Thymus (tissue), 14 donors: ENCODE measurements at places on chromosomes 4 and X. TPM values are rescaled to one million over a fixed set of nuclear protein-coding genes. Genes with fewer than 3 reads are reported as not detected.

BTC gene
- 1.0 TPM for polyA plus RNA-seq

ASB12 gene
- polyA plus RNA-seq = 0.18 TPM

MND1 gene
- polyA plus RNA-seq = 13.2 TPM

FHL1 gene
- 88.1 TPM for polyA plus RNA-seq

CYSLTR1 gene
- polyA plus RNA-seq = 4.7 TPM

CPLX1 gene
- polyA plus RNA-seq = 7.9 TPM

IL1RAPL1 gene
- 0.02 TPM for polyA plus RNA-seq

ARHGAP10 gene
- polyA plus RNA-seq = 13.4 TPM

NAP1L2 gene
- polyA plus RNA-seq = 3.2 TPM

MID2 gene
- 1.4 TPM for polyA plus RNA-seq

- H3K36me3 ChIP-seq = no peaks in the 10 kb centered on the region
- H3K4me1 ChIP-seq = no peaks in the 10 kb centered on the region
- H3K27me3 ChIP-seq = no peaks in the 10 kb centered on the region
- no peak overlapping the region for H3K27ac ChIP-seq
- DNase-seq = no peak
Observed at GRCh38 chr4:89353514-89353913, 45.9 kb upstream of the GPRIN3 start.

DNA sequence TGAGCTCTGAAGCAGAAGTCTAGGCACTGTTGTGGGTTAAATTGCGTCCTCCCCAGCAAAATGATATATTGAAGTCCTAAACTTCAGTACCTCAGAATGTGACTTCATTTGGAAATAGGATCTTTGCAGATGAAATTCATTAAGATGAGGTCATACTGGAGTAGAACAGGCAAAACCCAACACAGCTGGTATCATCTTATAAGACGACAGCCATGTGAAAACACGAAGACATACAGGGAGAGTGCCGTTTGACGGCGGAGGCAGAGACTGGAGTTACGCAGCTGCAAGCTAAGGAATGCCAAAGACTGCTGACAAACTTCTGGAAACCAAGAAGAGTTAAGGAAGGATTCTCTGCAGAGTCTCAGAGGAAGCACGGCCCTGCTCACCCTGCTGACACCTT, 241.5 kb downstream of the MAML3 start:
- H3K27me3 ChIP-seq = no peaks in the 10 kb centered on the region
- no peak for DNase-seq
- H3K4me1 ChIP-seq = peaks cover 4% of the 10 kb centered on the region
- H3K36me3 ChIP-seq = no peaks in the 10 kb centered on the region
- H3K27ac ChIP-seq = no peak overlapping the region
- H3K4me3 ChIP-seq = no peak overlapping the region

- no peaks in the 10 kb centered on the region for H3K4me1 ChIP-seq
- no peak overlapping the region for H3K27ac ChIP-seq
- no peaks in the 10 kb centered on the region for H3K36me3 ChIP-seq
Observed at GRCh38 chrX:153642655-153643430, 4.2 kb upstream of the DUSP9 start.

DNA sequence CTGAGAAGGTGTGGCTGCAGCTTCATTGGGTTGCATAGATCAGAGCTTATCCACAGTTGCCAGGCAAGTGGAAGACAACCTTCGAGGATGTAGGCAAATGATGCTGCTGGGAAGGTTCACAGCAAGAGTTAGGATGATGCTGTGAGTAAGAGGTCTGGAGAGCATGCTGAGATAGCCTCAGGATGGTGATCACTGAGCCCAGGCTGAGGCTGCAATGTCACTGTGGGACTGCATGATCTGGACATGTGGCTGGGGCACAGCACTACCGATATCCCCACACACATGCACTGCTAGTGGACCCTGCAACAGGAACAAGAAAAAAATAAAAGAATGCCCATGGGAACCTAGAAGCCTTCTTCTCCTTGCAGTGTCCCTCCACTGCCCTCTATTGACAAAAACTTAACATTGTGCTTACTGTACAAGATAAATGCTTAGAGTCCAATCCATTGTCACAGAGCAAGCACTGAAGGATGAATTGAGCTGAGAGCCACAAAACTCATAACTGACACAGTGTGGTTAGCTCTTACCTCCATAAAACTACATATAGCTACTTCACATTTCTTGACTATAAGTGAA, 105.6 kb downstream of the CNKSR2 start:
- DNase-seq = peak; percentile 23
- H3K27me3 ChIP-seq = no peaks in the 10 kb centered on the region
- no peak overlapping the region for H3K27ac ChIP-seq
- no peak overlapping the region for H3K4me3 ChIP-seq
- H3K36me3 ChIP-seq = no peaks in the 10 kb centered on the region

- H3K4me1 ChIP-seq = no peaks in the 10 kb centered on the region
- DNase-seq = no peak
- no peak overlapping the region for H3K27ac ChIP-seq
- no peaks in the 10 kb centered on the region for H3K27me3 ChIP-seq
- no peaks in the 10 kb centered on the region for H3K36me3 ChIP-seq
Observed at GRCh38 chr4:124028182-124028581, 631.6 kb downstream of the SPRY1 start.

- no peaks in the 10 kb centered on the region for H3K4me1 ChIP-seq
- DNase-seq = no peak
- H3K36me3 ChIP-seq = no peaks in the 10 kb centered on the region
- H3K27me3 ChIP-seq = no peaks in the 10 kb centered on the region
- no peak overlapping the region for H3K4me3 ChIP-seq
Observed at GRCh38 chr4:102139932-102140331, 205.3 kb downstream of the SLC39A8 start.

- no peak for DNase-seq
- no peak overlapping the region for H3K27ac ChIP-seq
- peaks cover 7% of the 10 kb centered on the region for H3K4me1 ChIP-seq
- H3K27me3 ChIP-seq = no peaks in the 10 kb centered on the region
- H3K36me3 ChIP-seq = no peaks in the 10 kb centered on the region
Observed at GRCh38 chr4:74152836-74153235, 5.1 kb upstream of the MTHFD2L start.

GRCh38 chrX:142616636-142617035, 409.1 kb upstream of the SPANXN4 start:
- H3K4me1 ChIP-seq = no peaks in the 10 kb centered on the region
- no peak overlapping the region for H3K4me3 ChIP-seq
- DNase-seq = no peak
- no peaks in the 10 kb centered on the region for H3K36me3 ChIP-seq

- H3K27ac ChIP-seq = no peak overlapping the region
- no peaks in the 10 kb centered on the region for H3K27me3 ChIP-seq
- no peak overlapping the region for H3K4me3 ChIP-seq
- no peaks in the 10 kb centered on the region for H3K4me1 ChIP-seq
Observed at GRCh38 chr4:113785781-113786180, 24.2 kb upstream of the CAMK2D start.

GRCh38 chr4:48187813-48188212, 53.8 kb upstream of the TXK start:
- no peaks in the 10 kb centered on the region for H3K36me3 ChIP-seq
- no peaks in the 10 kb centered on the region for H3K4me1 ChIP-seq
- H3K27ac ChIP-seq = no peak overlapping the region
- H3K27me3 ChIP-seq = no peaks in the 10 kb centered on the region
- H3K4me3 ChIP-seq = no peak overlapping the region

DNA sequence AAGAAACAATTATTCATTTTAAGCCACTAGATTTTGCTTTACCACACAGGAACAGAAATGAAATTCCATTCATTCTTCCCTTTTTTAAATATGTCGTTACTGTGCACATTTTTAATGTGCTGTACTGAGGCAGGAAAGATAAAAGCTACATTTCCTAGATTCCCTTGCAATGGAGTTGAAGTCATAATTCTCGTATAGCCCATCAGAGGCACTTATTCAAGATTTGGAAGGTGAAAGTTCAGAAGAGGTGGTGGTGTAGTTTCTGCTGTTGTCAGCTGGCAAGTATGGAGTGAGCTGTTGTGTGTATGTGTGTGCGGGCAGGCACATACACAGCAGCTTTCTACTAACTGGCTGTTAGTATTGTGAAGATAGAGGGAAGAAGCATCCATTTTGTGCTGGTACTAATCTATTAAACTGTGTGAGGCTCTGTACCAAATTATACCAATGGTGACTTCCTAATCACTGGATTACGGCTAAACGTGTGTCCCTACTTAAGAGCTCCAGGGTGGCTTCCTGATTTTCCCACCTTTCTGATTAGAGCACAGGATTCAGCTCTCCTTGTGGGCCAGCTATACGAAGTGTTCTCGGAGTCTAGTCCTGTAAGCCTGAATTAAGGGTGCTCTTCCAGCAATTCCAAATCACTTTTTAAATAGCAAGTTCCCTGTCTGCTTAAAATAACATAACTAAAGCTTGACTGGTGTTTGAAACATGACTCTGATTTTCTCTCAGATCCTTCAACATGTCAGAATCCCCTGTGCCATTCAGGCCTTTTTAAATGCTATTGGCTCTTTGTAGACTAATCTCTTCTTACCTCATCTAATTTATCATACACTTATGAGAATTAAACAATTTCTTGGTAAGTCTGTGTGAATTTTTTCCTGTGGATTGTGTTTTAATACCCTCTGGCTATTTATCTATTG, 43.8 kb downstream of the PDS5A start:
- H3K27me3 ChIP-seq = no peaks in the 10 kb centered on the region
- H3K36me3 ChIP-seq = no peaks in the 10 kb centered on the region
- no peak overlapping the region for H3K27ac ChIP-seq

DNA sequence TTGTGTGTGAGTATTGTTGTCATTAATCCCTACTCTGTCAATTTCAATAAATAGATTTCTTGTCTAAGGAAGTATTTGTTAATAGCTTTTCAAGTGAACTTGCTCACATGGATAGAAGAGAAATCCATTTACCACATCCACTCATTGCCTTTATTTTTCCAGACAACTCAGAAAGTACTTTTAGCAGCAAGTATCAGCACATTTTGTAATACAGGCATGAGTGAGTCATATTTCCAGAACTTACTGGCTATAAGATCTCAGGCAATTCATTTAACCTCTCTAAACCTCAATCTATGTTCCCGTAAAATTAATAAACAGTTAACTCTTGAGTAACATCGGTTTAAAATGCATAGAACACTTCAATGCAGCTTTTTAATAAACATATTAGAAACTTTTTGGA, 317.9 kb upstream of the PCDH7 start:
- no peaks in the 10 kb centered on the region for H3K27me3 ChIP-seq
- H3K4me3 ChIP-seq = no peak overlapping the region
- no peaks in the 10 kb centered on the region for H3K4me1 ChIP-seq
- no peak for DNase-seq
- no peaks in the 10 kb centered on the region for H3K36me3 ChIP-seq

GRCh38 chr4:140861359-140862176, 105.4 kb upstream of the TBC1D9 start:
- H3K4me1 ChIP-seq = no peaks in the 10 kb centered on the region
- H3K4me3 ChIP-seq = no peak overlapping the region
- no peak overlapping the region for H3K27ac ChIP-seq
- H3K27me3 ChIP-seq = no peaks in the 10 kb centered on the region

GRCh38 chr4:44671636-44672035, 6.6 kb upstream of the GUF1 start:
- DNase-seq = no peak
- no peak overlapping the region for H3K4me3 ChIP-seq
- H3K36me3 ChIP-seq = no peaks in the 10 kb centered on the region
- H3K27ac ChIP-seq = no peak overlapping the region
- H3K27me3 ChIP-seq = no peaks in the 10 kb centered on the region

DNA sequence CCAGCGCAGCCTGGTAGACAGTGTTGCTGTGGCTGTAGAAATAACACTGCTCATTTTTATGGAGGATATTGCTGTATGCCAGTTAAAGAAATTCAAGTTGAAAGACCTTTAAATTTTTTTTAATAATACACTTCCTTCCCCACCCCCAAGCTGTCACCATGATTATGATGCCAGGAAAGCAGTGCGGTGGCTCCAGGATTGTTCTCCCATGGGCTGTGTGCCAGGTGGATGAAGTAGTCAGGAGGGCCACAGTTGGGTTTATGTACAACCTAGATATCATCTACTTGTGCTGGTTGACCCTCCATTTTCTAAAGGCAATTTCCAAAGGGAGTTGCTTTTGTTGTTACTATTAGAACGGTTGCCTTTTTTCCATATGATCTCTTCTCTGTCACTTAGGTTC, 136.6 kb downstream of the AFF1 start:
- no peak overlapping the region for H3K4me3 ChIP-seq
- DNase-seq = no peak
- peaks cover 10% of the 10 kb centered on the region for H3K4me1 ChIP-seq
- no peaks in the 10 kb centered on the region for H3K27me3 ChIP-seq
- peaks cover 3% of the 10 kb centered on the region for H3K36me3 ChIP-seq
- no peak overlapping the region for H3K27ac ChIP-seq

DNA sequence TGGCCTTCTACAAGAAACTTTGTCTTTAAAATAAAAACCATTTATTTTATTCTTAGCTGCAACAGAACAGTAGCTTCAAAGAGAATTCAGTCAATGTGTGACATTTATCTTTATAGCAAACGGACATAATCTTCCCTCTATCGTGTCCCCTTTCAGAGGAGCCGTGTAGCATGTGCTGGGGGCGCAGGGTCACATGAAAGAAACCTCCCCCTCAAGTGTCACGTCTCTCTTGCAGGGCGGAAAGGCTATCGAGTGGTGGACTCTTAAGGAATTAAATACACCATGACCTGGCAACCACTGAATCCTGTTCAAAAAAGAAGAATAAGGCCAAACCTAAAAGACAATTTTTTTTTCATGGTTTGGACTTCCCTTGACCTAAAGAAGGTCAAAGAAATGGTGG, 40.2 kb downstream of the ZNF827 start:
- H3K4me3 ChIP-seq = no peak overlapping the region
- no peak overlapping the region for H3K27ac ChIP-seq
- peaks cover 26% of the 10 kb centered on the region for H3K36me3 ChIP-seq
- H3K4me1 ChIP-seq = no peaks in the 10 kb centered on the region
- DNase-seq = no peak
- H3K27me3 ChIP-seq = no peaks in the 10 kb centered on the region

DNA sequence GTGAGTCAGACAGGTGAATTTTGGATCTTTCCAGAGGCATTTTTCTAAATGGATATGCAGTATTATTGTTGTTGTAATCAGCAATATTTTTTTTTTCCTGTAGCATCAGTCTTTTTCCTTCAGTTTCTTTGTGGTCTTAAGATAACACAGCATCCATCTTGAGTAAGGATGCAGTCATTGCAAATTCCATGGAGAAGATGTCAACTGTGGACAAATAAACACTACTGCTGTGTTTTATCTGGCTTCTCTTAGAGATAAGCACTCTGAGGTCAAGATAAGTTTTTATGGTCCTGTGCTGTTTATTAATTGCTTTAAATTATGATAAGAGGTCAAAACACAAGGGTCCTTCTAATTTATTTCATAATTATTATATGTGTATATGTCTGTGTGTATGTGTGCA, 1255.7 kb downstream of the ADGRL3 start:
- H3K27me3 ChIP-seq = no peaks in the 10 kb centered on the region
- no peak overlapping the region for H3K4me3 ChIP-seq
- no peak overlapping the region for H3K27ac ChIP-seq
- H3K4me1 ChIP-seq = no peaks in the 10 kb centered on the region

GRCh38 chrX:152901816-152902501, 4.1 kb downstream of the ZNF185 start:
- H3K27ac ChIP-seq = no peak overlapping the region
- H3K27me3 ChIP-seq = peaks cover 49% of the 10 kb centered on the region
- H3K4me1 ChIP-seq = no peaks in the 10 kb centered on the region

- peaks cover 9% of the 10 kb centered on the region for H3K4me1 ChIP-seq
- peak overlapping the region; percentile 62 for H3K4me3 ChIP-seq
- H3K36me3 ChIP-seq = peaks cover 8% of the 10 kb centered on the region
- no peak for DNase-seq
- H3K27ac ChIP-seq = peak overlapping the region; percentile 94
- H3K27me3 ChIP-seq = peaks cover 16% of the 10 kb centered on the region
Observed at GRCh38 chrX:153973127-153974002, 811 bp downstream of the TMEM187 start.
